ENCODE measurements at places on chromosomes 4 and X.

DNA sequence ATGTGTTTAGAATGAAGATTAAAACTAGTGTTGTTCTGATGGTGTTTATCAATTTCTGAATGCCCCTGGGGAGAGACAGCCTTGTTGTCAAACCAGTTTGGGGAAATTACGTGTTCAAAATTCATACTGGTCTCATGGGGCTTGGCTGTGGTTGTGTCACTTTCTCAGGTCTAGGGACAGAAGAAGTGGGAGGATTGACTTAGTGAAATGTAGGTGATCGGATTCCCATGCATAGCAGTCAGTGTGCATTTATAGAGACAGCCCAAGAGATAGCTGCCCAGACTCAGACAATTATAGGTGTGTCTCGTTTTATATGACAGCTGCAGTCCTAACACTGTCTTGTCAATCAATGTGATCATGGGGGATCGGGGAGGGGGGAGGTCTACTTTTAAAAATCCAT is 94.4 kb upstream of the CLCN4 start:
- DNase-seq, result no peak

GRCh38 chr4:40621229-40621591 is 8.5 kb downstream of the RBM47 start:
- no peak for DNase-seq

GRCh38 chr4:88605736-88606135 is 13.5 kb downstream of the HERC3 start:
- DNase-seq, result no peak

DNA sequence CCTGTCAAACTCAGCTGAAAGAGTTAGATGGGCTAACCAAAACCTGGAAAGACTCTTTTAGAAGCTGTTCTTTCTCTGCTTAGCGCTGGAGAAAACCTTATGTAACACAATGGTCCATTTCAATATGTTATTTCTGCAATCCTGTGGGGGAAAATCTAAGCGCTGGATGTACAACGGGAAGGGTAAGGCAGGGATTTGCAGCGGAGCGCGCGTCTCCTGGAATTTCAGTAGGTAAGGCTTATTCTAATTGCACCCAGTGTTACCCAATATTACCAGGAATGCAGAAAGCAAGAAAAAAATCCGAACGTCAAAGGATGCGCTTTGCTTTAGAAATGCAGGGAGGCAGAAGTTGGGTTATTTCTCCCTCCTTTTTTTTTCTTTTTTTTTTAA is 2.0 kb downstream of the HS3ST1 start:
- DNase-seq, result peak; percentile 5

DNA sequence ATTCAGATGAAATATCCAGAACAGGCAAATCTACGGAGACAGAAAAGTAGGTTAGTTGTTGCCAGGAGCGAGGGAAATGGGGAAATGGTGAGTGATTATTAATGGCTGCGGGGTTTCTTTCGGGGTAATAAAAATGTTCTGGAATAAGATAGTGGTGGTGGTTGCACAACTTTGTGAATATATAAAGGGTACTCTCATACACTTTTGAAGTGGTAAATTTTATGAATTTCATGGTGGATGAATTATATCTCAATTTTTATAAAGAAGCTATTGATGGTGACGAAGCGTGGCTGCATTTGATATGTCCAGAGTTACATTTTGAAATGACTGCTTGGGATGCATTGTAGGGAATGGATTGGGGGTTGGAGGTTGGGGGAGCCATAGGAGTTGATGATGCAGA is 16.3 kb downstream of the FAM47E start:
- no peak for DNase-seq

DNA sequence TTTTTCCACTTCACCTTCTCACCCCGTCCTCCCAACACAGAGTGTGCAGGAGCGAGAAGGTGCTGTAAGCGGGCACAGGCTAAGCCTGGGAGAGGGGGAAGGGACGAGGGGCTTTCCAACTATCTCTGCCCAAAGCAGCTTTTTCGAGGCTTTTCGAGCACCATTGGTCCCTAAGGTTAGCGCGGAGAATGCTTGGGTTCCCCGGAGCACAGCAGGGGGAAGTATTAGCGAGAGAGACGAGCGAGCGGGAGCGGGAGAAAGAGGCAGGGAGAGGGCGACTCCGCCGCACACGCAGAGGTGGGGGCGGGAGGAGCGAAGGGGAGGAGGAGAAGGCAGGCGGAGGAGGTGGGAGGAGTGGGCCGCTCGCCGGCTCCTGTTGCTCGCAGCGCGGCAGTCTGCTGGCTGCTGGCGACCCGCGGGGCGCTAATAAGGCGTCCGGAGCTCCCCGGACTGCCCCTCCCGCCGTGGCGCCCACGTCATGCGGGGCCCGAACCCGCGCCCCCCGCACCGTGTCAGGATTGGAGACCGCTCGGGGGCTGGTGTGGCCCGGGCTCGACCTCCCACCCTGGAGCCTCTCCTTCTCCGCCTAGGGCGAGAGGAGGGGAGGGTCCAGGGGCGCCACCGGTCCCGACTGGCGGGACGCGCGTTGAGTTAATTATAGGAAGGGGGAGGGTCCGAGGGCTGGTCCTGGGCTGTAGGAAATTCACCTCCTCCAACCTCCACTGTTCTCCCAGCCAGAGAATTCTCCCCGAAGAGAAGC is at the start of gene ADAMTS3:
Gene ADAMTS3 (minus strand): TSS at position 263 of the 760 bp plus-strand sequence. CDS start 459 bp downstream, outside the sequence.
- DNase-seq, result peak; percentile 66

DNA sequence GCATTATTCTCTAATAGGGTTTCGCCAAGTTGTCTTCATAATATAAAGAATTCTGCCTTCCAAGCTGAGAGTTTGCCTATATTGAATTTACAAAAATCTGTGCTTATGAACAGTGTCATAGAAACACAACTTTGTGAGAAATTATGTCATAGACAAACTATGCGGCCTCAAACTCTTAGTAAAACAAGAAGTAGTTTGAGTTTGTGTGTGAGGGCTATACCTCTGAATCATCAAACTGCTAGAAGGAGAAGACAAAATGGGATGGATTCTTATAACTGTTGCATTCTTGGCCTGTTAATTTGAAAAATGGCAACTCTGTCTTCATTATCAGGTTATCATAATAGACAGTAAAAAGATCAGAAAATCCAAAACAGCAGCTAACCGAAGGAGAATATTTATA is 46.1 kb upstream of the NAP1L5 start:
- peak; percentile 90 for DNase-seq

DNA sequence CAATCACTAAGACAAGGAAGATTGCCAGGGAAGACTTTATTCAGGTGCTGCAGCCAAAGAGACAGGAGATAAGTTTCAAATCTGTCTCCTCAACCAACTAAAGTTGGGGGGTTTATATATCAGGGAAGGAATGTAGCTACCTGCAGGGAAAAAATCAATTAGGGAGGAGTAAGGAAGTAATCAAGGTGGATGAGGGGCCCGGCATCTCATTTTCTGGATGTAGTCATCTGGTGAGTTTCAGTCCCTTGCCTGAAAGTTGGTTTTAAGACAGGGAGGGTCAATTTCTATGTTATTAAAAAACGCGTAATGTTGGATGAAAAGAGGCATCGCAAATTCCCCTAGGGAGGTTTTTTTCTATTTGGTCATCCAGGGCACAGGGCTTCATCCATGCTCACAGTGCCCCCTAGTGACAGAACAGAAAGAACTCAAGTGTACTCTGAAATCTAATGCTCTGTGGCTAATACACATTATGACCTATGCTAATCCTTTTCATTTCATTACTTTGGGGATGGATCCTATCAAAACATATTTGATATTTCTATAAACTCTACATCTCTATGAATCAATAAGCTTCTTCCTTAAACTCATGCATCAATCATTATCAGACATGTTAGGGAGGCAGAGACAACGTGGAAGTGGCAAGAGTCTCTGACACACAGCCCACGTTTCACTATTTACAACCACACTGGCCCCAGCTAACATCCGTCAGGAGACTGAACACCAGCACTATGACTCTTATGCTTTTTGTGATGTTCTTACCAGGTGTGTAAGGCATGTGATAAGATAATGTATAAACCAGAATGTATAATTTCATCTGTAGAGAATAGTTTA is 1577.0 kb upstream of the TENM3 start:
- peak; percentile 55 for DNase-seq

DNA sequence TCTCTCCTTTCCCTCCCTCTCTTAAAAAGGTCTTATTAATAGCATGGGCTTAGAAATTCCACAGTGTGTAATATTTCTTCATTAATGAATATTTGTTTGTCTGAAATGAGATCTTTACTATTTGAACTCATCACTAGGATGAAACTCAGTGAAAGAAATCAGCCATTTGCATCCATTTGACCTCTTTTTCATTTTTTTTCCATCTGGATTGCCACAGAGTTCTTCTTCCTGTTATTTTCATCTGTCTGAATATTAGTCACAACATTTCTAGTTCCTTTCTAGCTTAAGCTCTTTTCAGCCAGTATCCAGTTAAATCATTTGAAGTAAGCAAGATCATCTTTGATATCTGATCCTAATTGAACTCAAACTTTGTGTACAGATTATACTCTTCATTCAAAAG is 69.2 kb upstream of the PLS3 start:
- no peak for DNase-seq

GRCh38 chrX:5852941-5853340 is 375.7 kb downstream of the NLGN4X start:
- DNase-seq, result no peak

GRCh38 chr4:165493359-165493758 is 114.6 kb downstream of the CPE start:
- DNase-seq, result peak; percentile 67

GRCh38 chr4:52110171-52110570 is 59.1 kb downstream of the SPATA18 start:
- DNase-seq, result no peak

DNA sequence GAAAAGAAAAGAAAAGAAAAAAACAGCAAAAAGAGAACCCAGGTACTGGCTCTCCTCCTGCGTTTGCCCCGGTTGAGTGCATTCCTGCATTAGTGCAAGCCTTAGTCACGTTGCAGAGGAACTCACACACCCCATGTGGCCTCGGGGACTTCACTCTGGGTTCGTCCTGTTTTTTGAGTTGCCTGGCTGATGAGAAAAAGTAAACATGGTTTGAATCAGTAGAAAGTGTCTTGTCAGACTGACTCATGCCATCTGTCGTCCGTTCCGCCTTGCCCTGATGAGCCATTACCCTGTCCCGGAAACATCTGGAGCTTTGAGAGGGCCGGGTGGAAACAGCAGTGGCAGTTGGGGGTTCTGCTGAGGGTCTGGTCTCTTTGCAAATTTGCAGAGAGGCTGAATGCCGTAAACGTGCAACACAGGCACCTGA is 16.3 kb downstream of the CD99 start:
- peak; percentile 89 for DNase-seq

- DNase-seq, result peak; percentile 90
Observed at GRCh38 chr4:158051401-158052235, 121.2 kb downstream of the GASK1B start.

DNA sequence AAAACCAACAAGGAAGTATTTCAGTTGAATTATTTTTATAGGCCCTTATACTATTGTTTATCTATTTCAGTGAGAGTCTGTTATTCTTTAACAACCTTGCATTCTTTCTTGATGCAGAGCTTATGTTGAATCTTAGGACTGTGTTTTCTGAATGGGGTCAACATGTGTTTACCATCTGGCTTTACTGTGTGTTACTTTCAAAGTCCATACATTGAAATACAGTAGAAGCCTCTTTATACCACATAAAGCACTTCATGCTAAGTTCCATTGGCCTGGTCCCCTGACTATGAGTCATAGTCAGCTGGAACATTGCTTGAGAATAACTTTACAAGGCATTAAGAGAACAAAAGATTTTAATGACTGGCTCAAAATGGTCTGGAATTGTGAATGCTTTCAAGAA is 152.6 kb downstream of the GASK1B start:
- DNase-seq, result peak; percentile 96

DNA sequence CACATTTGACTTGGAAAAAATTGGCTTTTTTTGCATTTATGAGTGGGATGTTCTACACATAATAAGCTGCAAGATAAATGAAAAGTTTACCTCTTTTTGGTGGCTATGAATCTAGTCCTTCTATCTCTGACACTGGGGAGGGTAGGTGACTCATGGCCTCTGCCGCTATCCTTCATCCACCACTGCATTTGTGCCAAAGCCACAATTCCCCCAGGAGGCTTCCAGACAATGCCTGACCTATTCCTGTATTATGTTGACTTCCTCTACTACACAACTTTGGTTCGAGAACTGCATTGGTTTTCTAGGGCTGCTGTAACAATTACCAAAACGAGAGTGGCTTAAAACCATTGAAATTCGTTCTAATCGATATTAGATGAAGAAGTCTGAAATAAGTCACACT is 245.6 kb downstream of the TRAM1L1 start:
- peak; percentile 77 for DNase-seq

GRCh38 chr4:17614416-17615299 is at the start of gene MED28:
Gene MED28, plus strand, starts transcription at chr4:17614641. Its CDS starts 14 bp downstream, at chr4:17614655.
- DNase-seq, result peak; percentile 95

GRCh38 chr4:102627831-102628523 is 126.8 kb downstream of the NFKB1 start:
- peak; percentile 45 for DNase-seq

DNA sequence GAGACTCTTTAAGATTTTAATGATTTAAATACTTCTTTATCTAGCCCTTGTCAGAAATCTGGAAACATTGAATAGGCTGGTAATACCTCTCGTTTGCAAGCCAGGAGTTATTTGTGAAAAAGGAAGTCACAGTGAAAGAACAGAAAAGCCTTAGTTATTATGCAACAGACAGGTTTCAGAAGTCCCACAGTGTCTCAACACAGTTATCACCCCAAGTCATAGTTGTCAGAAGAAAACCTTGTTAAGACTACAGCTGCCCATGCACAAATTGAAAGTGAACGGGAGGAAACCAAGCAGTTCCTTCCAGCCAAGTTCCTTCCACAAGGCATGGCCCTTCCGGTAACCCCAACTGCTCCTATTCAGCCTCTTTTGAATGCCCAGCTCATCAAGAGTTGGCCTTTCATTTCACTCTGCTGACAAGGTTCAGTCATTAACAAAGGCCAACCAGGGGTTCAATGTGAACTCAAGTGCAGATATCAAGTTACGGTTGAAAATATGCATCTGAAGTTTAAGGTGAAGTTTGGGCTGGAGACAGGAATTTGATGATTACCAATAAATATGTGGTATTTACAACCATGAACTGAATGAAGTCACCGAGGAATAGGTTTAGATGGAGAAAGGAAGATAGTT is 15.6 kb downstream of the ALPK1 start:
- no peak for DNase-seq

DNA sequence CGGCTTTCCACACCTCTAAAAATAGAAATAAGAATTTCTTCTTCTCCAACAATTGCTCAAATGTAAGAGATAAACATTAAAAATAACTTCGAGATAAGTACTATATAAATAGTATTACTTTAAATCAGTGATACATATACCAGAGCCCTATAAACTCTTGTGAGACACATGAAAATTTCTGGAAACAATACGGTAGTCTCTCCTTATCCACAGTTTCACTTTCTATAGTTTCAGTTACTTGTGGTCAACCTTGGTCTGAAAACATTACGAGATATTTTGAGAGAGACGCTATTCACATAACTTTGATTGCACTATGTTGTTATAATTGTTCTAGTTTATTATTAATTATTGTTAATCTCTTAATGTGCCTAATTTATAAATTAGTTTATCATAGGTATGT is 101.5 kb upstream of the CXXC4 start:
- DNase-seq, result no peak

DNA sequence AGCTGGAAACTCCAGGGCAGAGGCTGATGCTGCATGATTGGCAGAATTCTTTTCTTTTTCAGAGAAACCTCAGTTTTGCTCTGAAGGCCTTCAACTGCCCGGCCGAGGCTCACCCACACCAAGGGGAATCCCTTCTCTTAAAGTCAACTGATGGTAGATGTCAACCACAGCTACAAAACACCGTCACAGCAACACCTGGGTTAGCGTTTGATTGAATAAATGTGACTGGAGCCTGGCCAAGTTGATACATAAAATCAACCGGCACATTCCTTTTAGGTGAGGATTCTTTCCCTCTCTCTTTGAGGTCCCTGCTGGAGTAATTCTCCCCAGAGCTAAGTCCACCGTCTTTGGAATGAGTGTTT is 15.2 kb upstream of the KIAA0232 start:
- DNase-seq, result no peak
